B cell (primary cell): ENCODE measurements at places on chromosomes 3 and 15. TPM values are rescaled to one million over a fixed set of nuclear protein-coding genes. Genes with fewer than 3 reads are reported as not detected.

DNA sequence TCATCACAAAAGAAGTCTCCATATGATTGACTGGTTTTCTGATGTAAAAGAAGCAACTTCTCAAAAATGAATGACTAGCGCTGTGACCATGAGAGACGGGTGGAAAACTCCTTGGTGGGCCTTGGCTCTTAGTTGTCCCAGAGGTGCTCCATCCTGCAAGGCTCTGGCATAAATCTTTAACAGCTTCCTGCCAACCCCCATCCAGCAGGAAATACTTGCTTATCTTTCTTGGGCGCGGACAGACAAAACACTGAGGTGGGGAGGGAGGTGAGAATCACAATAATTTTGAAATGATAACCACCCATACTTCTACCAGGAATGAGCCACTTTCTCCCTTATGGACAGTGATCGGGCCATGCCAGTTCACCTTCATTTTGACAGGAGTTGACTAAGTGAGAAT is 128.6 kb downstream of the STT3B start:
- no peak for DNase-seq

NPTN gene
- total RNA-seq, result 40.2 and 40.5 TPM in 2 replicates

DNA sequence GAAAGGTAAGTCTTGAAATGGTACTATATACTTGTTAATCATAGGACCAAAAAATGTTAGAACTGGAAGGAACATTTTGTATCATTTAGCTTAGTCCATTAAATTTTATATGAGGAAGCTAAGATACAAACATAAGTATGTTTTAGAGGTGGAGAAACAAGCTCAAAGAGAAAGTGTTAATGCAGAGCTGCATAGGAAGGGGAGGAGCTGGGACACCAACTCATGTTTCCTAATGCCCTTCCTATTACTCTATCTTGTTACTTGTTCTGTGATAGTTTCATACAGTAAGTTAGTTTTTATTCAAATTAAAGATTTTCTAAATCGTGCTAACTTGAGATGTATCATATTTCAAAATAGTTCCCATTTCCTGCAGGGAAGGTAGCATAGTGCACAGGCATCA is 7.4 kb downstream of the SLC35A5 start:
- DNase-seq, result no peak

GRCh38 chr3:117837391-117837790 is 1127.8 kb downstream of the TUSC7 start:
- no peak for DNase-seq

DNA sequence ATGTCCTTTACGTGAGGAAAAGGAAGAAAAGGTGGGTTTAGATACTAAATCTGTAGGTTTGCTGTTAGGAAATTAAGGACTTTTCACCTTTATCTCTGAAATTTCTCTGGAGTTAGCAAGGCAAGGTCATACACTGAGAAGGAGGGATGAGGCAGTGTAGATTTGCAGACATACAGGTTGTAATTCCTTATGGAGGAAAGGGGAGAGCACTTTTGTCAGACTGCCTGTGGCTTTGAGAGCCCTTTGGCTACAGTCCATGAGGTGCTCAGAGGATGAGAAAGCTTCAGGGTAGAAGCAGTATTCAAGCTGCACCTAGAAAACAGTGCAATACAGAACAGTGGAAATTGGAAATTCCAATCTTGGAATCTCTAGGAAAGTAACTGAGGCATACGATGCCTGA is 8.3 kb downstream of the RPL14 start:
- no peak for DNase-seq

ZNF654 gene
- 19.5 and 22.1 TPM in 2 replicates for total RNA-seq

- DNase-seq, result peak; percentile 69
These were observed 54.8 kb downstream of the ZBTB20 start for GRCh38 chr3:115092220-115092791.

GRCh38 chr15:29348336-29348914 is 78.8 kb upstream of the NSMCE3 start:
- DNase-seq, result no peak

DNA sequence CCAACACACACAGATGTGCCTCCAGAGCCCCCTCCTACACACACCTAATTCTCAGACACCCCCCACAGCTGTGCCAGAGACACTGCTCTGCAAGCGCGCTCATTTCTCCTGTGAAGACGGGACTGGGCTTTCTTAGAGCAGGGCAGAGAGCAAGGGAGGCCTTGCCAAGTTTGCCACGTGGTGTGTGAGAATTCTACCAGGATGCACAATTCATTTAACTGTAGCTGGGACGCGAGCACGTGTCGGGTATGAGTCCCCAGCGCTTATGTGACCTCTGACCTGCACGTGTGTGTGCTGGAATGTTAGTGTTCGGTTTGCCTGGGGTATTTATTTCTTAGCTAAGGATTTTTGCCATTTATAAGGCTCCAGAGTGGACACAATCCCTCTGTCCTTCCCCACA is 37.0 kb downstream of the FEM1B start:
- DNase-seq, result no peak

DNA sequence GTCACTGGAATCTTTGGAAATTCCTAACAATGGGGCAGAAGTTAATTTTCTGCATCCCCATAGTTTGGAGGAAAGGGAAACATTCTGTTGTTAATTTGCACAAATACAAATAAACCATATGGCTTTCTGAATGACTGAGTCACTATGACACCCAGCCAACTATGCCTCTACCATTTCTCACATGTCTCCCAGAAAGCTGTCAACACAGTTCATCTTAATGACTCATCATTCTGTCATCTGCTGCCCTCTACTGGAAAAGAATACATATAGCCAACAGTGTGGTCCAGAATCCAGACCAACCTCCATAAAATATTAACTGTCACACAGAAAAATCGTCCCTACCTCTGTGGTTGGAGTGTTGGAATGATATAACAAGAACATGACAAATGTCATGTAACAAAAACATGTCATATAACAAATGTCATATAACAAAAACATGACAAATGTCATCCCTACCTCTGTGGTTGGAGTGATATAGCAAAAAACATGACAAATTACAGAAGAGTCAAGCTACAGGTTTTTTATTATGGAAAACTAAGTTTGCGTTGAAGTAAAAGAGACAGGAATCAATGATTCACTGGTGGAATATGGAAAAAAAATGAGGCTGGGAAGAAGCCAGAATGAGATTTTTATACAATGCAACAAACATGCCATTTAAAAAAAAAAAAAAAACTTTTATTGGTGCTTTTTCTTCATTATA is 47.7 kb upstream of the GYG1 start:
- DNase-seq, result peak; percentile 39

CCRL2 gene
- 2.3 and 2.6 TPM in 2 replicates for total RNA-seq

NPAP1 gene
- total RNA-seq, result not detected in 2 replicates

- no peak for DNase-seq
These were observed 162.4 kb upstream of the LRRN1 start for GRCh38 chr3:3636815-3637214.

NUSAP1 gene
- 5.4 and 7.4 TPM in 2 replicates for total RNA-seq

DNA sequence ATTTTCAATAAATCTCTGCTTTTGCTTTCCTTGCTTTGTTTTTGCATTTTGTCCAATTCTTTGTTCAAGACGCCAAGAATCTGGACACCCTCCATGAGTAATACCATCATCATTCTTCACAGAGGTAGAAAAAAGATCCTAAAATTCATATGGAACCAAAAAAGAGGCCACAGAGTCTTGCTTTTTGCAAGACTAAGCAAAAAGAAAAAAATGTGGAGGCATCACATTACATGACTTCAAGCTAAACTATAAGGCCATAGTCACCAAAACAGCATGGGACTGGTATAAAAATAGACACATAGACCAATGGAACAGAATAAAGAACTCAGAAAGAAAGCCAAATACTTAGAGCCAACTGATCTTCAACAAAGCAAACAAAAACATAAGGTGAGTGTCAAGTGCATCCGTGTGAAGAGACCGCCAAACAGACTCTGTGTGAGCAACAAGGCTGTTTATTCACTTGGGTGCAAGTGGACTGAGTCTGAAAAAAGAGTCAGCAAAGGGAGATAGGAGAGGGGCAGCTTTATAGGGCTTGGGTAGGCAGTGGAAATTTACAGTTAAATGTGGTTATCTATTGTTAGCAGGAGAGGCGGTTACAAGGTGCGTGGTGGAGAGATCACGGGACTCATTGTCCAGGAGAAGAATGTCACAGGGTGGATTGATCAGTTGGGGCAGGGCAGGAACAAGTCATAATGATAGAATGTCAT is 10.9 kb downstream of the STRIT1 start:
- DNase-seq, result no peak

CAPN7 gene
- 85.9 and 95.5 TPM in 2 replicates for total RNA-seq

ZNF860 gene
- total RNA-seq, result 41.4 and 45.9 TPM in 2 replicates

SENP8 gene
- 0.41 and 0.62 TPM in 2 replicates for total RNA-seq

CNTN4 gene
- 0.05 TPM in 1 of 2 replicates, not detected in the other for total RNA-seq

TMC3 gene
- not detected in 2 replicates for total RNA-seq

DNA sequence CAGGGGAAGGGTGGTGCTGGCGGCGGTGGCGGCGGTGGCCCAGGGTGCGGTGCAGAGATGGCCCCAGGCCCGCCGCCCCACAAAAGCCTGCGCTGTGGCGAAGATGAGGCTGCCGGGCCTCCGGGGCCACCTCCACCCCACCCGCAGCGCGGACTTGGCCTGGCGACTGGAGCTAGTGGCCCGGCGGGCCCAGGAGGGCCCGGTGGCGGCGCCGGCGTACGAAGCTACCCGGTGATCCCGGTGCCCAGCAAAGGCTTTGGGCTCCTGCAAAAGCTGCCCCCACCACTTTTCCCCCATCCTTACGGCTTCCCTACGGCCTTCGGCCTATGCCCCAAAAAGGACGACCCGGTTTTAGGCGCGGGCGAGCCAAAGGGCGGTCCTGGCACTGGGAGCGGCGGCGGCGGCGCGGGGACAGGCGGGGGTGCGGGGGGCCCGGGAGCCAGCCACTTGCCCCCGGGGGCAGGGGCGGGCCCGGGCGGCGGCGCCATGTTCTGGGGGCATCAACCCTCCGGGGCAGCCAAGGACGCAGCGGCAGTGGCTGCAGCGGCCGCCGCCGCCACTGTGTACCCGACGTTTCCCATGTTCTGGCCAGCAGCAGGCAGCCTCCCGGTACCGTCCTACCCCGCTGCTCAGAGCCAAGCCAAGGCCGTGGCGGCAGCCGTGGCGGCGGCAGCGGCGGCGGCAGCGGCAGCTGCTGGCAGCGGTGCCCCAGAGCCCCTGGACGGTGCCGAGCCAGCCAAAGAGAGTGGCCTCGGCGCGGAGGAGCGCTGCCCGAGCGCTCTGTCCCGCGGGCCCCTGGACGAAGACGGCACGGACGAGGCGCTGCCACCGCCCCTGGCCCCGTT is 1.6 kb downstream of the SKOR1 start:
- DNase-seq, result peak; percentile 38

DNA sequence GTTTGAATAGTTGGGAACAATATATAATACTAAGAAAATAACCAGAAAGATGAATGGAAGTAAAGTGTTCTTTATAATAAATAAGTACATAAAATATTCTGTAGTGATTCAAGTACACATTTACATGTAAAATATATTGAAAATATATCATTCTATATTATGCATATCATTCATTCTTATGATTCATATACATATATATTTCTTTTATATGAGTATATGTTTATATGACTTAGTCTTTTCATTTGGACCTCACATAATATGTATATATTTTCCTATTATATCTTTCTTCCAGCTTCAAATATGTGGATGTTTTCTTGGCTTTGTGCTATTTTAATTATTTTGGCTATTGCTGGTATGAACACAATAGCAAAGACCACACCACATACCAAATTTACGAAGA is at the start of gene OTOL1:
OTOL1 (plus strand) TSS at position 301 of the 400 bp plus-strand sequence; CDS start at position 301, 0 bp downstream.
- no peak for DNase-seq

SLC25A36 gene
- total RNA-seq, result 76.0 and 86.3 TPM in 2 replicates

H1-8 gene
- not detected in 2 replicates for total RNA-seq

- DNase-seq, result no peak
These were observed 16.8 kb upstream of the SRP14 start for GRCh38 chr15:40055576-40056293.

ITGA11 gene
- total RNA-seq, result not detected in 2 replicates

DNA sequence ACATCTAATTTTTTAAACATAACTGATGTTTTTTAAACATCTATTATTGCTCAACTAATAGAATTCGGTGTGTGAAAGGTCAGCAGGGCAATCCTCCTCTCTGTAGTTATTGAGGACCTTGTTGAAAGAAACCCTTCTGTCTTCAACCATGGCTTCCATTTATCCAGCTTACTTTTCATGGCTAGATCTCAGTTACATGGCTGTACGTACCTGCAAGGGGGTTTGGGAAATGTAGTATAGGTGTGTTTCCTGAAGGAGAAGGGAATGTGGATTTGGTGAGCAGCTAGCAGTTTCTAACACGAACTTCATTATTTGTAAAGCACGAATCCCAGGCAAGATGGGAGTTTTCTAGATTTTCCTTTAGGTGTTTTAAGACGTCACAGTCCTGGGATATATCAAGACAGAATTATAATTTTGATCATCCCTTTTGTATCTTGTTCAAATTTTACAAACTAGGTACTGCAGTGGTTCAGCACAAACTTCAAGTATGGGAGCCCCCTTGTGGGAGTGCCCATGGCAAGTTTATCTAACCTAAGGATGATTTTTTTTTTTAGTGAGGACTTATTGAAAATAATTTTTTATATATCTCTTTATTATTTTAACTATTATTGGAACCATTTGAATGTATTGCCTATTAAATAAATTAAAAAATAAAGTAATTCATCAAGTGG is 41.6 kb downstream of the FBXL2 start:
- DNase-seq, result no peak

MAP6D1 gene
- 1.8 and 4.2 TPM in 2 replicates for total RNA-seq

DNA sequence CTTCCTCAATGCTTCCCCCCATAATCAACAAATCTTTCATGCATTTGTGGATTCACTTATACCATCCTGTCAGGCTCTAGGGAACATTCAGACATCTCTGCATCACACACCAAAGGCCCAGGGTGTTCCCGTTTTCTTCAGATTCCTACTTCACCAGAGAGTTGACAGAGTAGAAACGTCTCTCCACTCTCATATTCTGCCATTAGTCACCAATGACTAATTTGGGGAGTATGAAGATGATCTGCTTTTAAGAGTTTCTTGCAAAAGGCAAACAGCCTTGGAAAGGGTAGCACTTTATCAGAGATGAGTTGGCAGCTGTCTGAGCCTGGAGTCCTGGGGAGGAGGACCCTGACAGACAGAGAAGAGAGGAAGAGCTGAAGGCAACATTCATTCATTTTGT is 55.8 kb upstream of the DGKG start:
- DNase-seq, result no peak

- no peak for DNase-seq
These were observed 339.3 kb downstream of the NSUN3 start for GRCh38 chr3:94402126-94402525.

FBXO40 gene
- total RNA-seq, result not detected in 2 replicates

DNA sequence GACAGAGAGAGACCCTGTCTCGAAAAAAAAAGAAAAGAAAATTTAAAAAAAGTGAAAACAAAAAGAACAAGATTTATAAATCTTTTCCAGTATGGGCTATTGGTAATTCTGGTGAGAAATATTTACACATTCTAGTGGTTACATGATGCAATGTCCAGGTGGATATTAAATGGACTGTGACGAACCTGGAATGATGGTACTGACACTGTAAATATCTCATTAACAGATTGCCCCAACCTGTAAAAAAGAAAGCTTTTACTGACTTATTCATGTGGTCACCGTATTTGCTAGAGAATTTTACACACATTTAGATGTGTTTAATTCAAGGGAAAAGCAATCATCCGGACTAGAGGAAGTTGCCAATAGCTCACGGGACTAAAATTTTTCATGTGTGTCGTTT is 162.1 kb upstream of the LRIG1 start:
- no peak for DNase-seq

VGLL4 gene
- 29.0 and 30.2 TPM in 2 replicates for total RNA-seq
